ENCODE measurements at places on chromosomes 3 and 15. TPM values are rescaled to one million over a fixed set of nuclear protein-coding genes. Genes with fewer than 3 reads are reported as not detected.

The PDIA5 gene
- polyA plus RNA-seq: 16.4 TPM

The SCAANT1 gene
- polyA plus RNA-seq: 1.1 TPM

The STX19 gene
- polyA plus RNA-seq: not detected

The FILIP1L gene
- 42.3 TPM for polyA plus RNA-seq

The SLC2A2 gene
- not detected for polyA plus RNA-seq

The THSD4 gene
- polyA plus RNA-seq: 17.5 TPM

GRCh38 chr3:141796081-141796888, 33.1 kb downstream of the GRK7 start:
- DNase-seq: peak; percentile 23

- no peak for DNase-seq
These were observed 1199.9 kb downstream of the SI start for GRCh38 chr3:163878396-163878795.

GRCh38 chr3:139630542-139630941, 47.2 kb downstream of the NMNAT3 start:
- no peak for DNase-seq

DNA sequence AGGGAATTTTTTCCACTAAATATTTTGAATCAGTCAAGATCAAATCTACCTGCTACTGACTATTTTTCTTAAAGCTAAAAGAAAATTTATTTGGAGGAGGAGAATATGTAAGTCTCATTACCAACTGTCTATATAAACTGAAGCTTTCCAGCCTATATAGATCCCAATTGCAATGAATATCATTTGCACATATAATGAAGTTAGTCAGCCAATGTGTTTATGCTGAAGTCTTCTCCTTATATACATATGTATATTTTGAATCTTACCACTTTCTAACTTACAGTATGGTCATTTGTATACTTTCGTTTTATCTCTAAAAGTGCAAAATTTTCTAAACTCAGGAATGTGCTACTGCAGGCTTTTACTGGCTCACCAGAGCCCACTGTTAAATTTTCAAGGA, 136.5 kb downstream of the SYNPR start:
- no peak for DNase-seq

GRCh38 chr15:82838096-82838735, 28.8 kb downstream of the WHAMM start:
- DNase-seq: no peak

- DNase-seq: no peak
These were observed 17.5 kb downstream of the MYO5C start for GRCh38 chr15:52278135-52278534.

DNA sequence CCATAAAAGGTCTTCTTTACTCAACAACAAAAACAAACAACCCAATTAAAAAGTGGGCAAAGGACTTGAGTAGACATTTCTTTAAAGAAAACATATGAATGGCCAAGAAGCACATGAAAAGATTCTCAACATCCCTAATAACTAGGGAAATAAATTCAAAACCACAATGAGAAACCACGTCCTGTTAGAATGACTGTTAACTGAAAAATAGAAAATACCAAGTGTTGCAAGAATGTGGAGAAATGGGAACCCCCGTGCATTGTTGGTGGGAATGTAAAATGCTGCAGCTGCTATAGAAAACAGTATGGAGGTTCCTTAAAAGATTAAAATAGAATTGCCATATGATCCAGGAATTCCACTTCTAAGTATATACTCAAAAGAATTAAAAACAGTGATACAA, 34.8 kb downstream of the NMNAT3 start:
- DNase-seq: no peak

DNA sequence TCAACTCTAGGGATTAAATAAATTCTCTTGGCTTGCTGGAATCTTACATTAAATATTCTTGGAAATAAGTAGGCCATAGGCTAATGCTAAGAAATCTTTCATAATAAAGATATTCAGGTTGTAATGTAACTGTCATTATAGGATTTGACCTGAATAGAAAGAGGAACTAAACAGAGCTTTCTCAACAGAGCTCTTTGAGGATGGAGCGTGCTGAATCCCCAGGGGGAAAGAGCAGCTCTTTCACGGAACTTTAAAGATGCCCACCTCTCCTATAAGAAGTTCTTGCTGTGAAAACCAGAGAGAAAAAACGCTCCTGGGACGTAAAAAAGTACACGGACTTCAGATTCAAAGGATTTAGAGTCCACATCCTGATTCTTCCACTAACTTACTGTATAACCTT, 77.9 kb downstream of the NTRK3 start:
- no peak for DNase-seq

Measured in hindlimb muscle (tissue), 1 donor.